ENCODE measurements at places on chromosomes 16 and 17.

GRCh38 chr17:75590849-75591721, 3.5 kb downstream of the MYO15B start:
- DNase-seq: no peak

DNA sequence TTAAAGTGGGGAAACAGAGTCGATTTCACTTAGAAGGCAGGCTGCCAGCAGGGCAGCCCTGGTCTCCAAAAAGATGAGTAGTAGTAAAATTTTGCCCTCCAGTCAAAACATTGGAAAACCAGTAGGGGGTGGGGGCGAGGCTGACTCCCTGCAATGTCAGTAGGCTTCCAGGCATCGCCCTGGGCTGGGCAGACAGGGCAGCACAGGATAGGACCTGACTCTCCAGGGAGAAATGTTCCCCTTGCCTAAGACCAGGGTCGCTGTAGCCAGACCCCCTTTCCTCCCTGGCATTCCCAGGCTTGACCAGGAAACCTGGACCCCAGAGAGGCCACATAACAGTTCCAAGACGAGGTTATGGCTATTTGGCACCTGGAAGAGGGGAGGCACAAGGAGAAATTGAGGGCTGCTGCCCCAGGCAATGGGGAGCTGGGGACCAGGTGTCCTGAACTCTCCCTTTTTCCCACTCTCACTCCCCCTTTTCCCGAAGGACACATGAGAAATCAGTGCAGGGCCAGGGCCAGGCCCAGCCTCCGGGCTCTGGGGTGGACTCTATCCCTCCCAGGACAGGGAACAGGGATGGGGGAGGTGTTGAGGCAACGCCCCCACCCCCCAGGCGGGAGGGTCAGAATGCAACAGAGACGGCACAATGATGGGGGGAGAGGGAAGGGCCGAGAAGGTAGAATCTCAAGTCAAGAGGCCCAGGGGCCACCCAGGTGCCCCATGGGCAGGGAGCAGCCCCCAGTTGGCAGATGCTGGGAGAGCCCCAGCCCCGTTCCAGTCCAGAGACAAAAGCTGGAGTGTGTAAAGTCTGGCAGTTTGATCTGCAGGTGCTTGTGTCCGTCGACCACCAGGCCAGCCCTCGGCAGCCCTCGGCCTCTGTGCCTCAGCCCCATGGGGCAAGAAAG, 4.5 kb upstream of the SAMD14 start:
- no peak for DNase-seq

DNA sequence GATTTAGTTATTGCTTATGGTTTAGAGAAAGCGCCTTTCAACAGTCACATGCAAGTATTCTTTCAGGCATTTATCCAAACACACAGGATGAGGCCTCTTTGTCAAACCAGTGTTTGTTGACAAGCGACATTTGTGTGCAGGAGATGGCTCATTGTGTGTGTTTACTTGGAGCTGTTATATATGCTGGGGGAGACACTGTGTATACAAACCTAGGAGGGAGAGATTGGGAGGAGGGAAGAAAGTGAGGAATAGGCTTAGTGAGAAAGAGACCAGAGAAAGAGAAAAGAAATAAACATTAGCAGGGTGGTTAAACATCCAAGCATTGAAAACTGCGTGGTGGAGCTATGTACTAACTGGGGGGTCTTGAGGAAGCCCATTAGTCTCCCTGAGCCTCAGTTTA, 437.6 kb downstream of the MAF start:
- DNase-seq: no peak

- DNase-seq: no peak
These were observed 71.8 kb downstream of the CACNG1 start for GRCh38 chr17:67116045-67116575.

DNA sequence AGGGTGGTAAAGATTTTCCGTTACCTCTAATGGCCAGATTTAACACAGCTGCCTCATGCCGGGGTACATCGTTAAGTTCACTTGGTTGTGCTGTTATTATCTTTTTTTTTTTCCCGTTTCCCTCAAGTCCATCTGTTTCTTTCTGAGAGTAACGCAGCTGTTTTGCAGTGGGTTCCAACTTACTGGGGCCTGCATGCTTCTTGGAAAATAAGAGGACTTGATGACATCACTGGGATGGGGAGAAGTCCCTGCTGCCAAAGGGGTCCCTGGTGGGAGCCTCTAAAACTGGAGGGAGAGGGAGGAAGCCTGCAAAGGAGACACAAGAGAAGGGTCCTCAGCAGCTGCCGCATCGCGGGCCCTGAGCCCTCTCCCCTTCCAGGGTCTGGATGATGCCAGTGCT, 77.8 kb upstream of the NOL11 start:
- DNase-seq: no peak

DNA sequence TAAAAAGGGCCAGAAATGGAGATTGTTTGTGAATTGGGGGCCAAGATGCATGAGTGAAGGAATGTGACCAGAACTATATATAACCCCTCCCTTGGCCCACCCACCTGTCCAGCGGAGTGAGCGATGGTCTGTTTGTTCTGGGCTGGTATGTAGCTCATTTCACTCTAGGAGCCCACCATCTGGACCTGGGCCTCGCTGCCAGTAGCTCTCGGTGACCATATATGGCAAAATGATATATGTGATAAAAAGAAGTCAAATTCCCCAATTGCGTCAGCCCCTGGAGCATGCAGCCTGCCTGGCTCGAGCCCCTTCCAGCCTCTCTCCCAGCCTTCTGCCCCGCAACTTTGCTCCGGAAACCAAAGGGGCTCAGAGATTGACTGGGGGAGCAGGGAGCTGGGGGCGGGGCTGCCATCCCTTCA, 47.3 kb downstream of the CCDC42 start:
- DNase-seq: no peak

GRCh38 chr16:11506741-11507305, 79.9 kb downstream of the LITAF start:
- DNase-seq: no peak

All from CD4-positive, alpha-beta T cell treated with Interleukin-17A for 4 hours (primary cell).